ENCODE measurements at places on chromosomes 1 and 21.

DNA sequence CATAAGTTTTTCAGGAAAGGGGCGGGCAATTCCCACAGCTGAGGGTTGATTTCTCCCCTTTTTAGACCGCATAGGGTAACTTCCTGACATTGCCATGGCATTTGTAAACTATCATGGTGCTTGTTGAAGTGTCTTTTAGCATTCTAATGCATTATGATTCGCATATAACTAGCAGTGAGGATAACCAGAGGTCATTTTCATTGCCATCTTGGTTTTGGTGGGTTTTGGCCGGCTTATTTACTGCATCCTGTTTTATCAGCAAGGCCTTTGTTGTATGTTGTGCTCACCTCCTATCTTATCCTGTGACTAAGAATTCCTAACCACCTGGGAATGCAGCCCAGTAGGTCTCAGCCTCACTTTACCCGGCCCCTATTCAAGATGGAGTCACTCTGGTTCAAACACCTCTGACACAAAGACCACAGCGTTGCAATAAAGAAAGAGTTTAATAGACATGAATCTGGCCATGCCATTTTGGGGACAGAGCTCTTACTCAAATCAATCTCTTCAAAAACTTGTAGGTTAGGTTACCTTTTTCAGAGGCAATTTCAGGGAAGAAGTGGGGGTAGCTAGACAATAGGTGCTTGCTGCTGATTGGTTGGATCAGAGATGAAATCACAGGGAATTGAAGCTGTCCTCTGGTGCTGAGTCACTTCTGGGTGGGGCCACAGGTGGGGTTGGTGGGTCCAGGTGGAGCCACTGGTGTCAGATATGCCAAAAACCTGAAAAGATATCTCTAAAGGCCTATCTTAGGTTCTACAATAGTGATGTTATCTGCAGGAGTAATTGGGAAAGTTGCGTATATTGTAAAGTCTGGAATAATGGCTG lies 23.3 kb downstream of the TBX19 start:
- DNase-seq, result no peak

GRCh38 chr21:42311160-42311559 lies 4.0 kb downstream of the TFF3 start:
- DNase-seq, result no peak

DNA sequence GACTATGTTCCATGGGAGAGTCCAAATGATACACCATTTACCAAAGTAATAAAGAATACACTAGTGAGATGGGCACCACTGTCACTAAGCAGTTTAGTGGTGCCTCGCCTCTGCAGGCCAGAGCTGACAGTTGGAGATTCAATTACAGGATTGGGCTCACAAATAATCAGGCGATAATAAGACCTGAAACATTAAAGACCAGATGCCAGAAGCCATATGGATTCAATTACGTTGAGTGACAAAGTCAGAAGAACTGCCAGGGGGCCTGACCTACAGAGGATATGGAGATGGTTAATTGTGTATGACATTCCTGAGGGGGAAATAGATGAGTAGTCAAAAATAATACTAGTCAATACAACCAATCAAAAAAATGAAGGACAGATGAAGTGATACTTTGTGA lies 65.2 kb upstream of the ST6GALNAC5 start:
- no peak for DNase-seq

- DNase-seq, result no peak
Observed at GRCh38 chr1:113654883-113655282, 104.4 kb downstream of the PHTF1 start.
